ENCODE measurements at places on chromosomes 16 and 17.

- no peak for DNase-seq
Observed at GRCh38 chr16:89156740-89157645, 14.6 kb upstream of the CDH15 start.

DNA sequence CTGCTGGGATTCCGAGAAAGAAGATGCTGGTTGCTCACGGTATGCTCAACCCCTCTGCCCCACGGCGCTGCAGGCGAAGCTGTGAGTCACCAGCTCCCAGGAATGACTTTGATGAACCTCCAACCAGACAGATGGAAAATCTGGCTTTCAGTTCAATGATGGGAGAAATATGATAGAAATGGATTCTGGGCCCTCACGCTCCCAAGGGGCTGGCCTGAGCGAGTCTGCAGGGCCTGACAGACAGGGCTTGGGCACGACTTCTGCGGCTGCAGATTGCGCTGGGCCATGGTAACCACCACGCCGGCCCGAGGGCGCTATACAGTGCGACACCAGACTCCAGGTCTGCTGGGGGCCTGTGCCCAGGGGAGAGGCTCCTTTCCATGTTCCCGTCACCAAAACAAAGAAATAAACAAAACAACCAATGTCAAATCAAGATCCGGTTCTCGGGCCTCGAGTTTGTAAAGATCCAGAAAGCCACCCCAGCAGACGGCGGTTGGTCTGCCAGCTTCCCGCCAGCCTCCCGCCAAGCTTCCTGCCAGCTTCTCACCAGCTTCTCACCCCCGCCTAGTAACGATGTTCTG lies 11.1 kb upstream of the ABR start:
- no peak for DNase-seq

DNA sequence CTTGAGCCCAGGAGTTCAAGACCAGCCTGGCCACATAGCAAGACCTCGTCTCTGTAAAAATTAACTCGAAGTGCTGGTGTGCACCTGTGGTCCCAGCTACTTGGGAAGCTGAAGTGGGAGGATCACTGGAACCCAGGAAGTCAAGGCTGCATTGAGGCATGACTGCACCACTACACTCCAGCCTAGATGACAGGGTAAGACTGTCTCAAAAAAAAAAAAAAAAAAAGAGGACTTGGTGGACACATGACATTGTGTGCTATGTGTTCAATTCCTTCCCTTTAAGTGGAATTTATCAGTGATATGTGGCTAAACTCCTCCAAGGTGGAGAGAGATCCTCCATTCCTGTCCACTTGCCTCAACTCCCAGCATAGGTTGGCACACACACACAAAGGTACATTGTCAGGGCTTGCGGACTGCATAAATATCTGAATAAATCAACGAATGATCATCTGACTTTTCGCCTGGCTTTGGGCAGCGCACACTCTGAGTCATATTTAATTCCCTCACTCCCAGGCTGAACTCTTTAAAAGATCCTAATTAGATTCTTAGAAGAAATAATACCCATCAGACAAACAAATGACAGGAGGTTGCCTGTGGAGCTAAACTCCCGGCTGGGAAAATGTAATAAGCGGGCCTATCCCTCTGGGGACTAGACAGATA lies 25.0 kb upstream of the SYT17 start:
- no peak for DNase-seq

- no peak for DNase-seq
Observed at GRCh38 chr17:49513641-49514040, 18.5 kb downstream of the NGFR start.

GRCh38 chr16:87973717-87974116 lies 22.5 kb downstream of the BANP start:
- DNase-seq = no peak

GRCh38 chr16:27174007-27174406 lies 29.3 kb upstream of the KDM8 start:
- DNase-seq = peak; percentile 67

GRCh38 chr17:1629504-1630310 lies 1.1 kb upstream of the SLC43A2 start:
- peak; percentile 80 for DNase-seq

GRCh38 chr17:60832151-60832585 lies 154.5 kb downstream of the BCAS3 start:
- DNase-seq = no peak
